Right ventricle myocardium inferior (tissue), 1 donor: ENCODE measurements at places on chromosomes 7 and 10. TPM values are rescaled to one million over a fixed set of nuclear protein-coding genes. Genes with fewer than 3 reads are reported as not detected.

GRCh38 chr7:98418636-98419315 is 17.9 kb upstream of the BAIAP2L1 start:
- no peak for DNase-seq

DNA sequence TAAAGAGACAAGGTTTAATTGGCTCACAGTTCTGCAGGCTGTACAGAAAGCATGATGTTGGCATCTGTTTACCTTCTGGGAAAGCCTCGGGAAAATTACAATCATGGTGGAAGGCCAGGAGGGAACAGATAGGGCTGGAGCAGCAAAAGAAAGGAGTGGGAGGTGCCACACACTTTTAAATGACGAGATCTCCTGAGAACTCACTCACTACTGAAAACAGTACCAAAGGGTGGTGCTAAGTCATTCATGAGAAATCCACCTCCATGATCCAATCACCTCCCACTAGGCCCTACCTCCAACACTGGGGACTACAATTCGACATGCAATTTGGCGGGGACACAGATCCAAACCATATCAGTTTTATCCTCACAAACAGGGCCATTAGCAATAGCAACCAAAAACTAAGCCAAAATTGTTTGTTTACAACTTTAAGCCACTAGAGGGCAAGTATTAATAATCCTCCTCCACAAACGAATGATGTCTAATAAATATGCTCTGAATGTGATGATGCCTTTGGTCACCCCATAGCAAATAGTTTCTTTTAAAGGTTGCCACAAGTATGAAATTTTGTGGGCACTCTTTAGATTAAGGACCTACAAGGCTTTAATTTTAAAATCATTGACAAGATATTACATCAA is 129.2 kb upstream of the NRBF2 start:
- no peak for DNase-seq

GRCh38 chr10:130891066-130891465 is 420.5 kb downstream of the TCERG1L start:
- DNase-seq = no peak

- no peak for DNase-seq
Observed at GRCh38 chr10:28681928-28682750, 4.8 kb downstream of the BAMBI start.

- DNase-seq = no peak
Observed at GRCh38 chr7:94933256-94933990, 26.0 kb downstream of the PPP1R9A start.

GRCh38 chr7:105662998-105663397 is 81.7 kb upstream of the EFCAB10 start:
- DNase-seq = peak; percentile 32

- no peak for DNase-seq
Observed at GRCh38 chr10:46297406-46298204, 10.8 kb downstream of the ANTXRL start.

- DNase-seq = no peak
Observed at GRCh38 chr7:159019111-159019510, 125.6 kb downstream of the VIPR2 start.

DNA sequence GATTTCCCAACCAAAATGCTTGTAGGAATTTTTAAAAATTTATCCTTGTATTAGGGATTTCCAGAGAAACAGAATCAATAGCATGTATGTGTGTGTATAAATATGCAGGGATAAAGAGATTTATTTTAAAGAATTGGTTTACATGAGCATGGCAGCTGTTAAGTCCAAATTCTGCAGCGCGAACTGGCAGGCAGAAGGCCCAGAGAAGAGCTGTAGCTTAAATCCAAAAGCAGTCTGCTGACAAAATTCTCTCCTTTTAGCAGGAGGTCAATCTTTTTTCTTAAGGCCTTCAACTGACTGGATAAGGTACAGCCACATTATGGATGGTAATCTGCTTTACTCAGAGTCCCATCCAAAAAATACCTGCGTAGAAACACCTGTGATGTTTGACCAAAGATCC is 42.0 kb downstream of the PRR15 start:
- no peak for DNase-seq

DNA sequence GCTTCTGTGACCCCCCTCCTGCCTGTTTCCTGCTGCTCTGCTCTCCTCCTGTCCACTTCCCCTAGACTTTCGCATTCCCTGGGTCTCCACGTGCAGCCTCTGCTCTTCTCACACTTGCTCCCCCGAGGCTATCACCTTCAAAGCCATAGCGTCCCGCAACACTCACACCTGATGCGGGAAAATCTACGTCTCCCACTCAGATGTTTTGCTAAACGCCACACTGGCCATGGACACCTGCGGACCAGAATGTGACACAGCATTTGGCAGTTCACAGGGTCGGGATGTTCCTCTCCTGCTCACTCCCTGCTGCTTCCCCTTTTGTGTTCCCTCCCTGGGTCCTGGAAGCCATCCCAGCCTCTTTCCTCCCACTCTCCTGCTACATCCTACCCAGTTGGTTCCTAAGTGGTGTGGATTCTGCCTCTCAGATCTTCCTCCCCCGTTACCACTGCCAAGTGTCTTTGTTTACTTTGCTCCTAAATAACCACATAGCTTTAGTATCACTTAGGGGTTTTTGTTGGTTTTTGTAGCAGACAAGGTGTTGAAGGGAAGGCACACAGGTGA is 33.7 kb upstream of the RBM33 start:
- DNase-seq = no peak

GRCh38 chr10:75679536-75679935 is 248.1 kb downstream of the LRMDA start:
- DNase-seq = no peak

DNA sequence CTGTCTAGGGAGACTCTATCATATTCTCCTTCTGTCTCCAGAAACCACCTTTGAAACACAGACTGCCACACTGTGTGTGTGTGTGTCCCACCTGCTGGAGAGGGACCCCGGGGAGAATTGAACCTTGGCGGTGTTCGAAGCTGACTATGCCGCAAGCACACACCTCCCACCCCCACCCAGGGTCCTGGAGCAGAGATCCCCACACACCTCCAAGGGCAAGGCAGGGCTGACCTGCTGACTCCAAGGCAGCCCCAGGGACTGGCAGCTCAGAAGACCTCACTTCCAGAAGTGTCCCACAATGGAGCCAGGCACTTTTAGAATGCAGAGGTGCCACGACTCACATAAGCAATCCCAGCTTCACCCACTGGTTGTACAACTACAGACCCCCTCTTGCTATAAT is 13.1 kb downstream of the DRGX start:
- DNase-seq = no peak

DNA sequence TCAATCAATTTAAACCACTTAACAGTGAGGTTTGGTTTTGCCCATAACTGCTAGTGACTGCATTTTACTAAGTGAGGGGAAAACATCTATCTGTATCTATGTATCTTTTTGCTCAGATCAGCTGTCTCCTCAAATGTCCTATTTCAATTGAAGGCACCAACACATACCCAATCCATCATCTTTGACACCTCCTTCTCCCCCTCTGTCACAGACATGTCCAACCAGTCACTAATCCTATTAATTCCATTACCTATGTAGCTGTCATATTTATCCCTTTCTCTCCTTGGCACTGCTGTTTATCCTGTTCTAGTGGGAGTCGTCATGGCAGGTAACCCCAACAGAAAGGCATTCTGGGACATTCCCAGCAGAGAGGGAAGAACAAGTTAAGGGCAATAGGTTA is 975.2 kb upstream of the AUTS2 start:
- no peak for DNase-seq

The FOXI2 gene
- total RNA-seq = not detected

The GPR26 gene
- total RNA-seq = not detected

The CADPS2 gene
- 20.8 TPM for total RNA-seq

The SAMD9 gene
- total RNA-seq = 3.2 TPM

The ENKUR gene
- not detected for total RNA-seq

The PALD1 gene
- 5.1 TPM for total RNA-seq

The SEMA3D gene
- total RNA-seq = 1.6 TPM

The ABCA13 gene
- not detected for total RNA-seq

The CYCS gene
- total RNA-seq = 699 TPM

The MMRN2 gene
- 35.8 TPM for total RNA-seq
